ENCODE measurements at places on chromosomes 3 and 15. TPM values are rescaled to one million over a fixed set of nuclear protein-coding genes. Genes with fewer than 3 reads are reported as not detected.

The LMOD3 gene
- 0.32 TPM for polyA plus RNA-seq

The GATM gene
- polyA plus RNA-seq = 23.8 TPM

The GRAMD1C gene
- polyA plus RNA-seq = 20.1 TPM

The CAND2 gene
- polyA plus RNA-seq = 2.6 TPM

The SH3GL3 gene
- 2.9 TPM for polyA plus RNA-seq

The TRIM69 gene
- 48.2 TPM for polyA plus RNA-seq

The SCN11A gene
- 0.66 TPM for polyA plus RNA-seq

The OR5H2 gene
- not detected for polyA plus RNA-seq

The GP9 gene
- not detected for polyA plus RNA-seq

The RBP2 gene
- polyA plus RNA-seq = not detected

The TRMT10C gene
- 72.9 TPM for polyA plus RNA-seq

The TFG gene
- polyA plus RNA-seq = 149 TPM
